ENCODE measurements at places on chromosomes 5 and 9.

GRCh38 chr5:6773342-6774035 lies 60.3 kb downstream of the TENT4A start:
- no peak for DNase-seq

- no peak for DNase-seq
Measured at GRCh38 chr5:128528126-128528525, 9.9 kb downstream of the FBN2 start.

DNA sequence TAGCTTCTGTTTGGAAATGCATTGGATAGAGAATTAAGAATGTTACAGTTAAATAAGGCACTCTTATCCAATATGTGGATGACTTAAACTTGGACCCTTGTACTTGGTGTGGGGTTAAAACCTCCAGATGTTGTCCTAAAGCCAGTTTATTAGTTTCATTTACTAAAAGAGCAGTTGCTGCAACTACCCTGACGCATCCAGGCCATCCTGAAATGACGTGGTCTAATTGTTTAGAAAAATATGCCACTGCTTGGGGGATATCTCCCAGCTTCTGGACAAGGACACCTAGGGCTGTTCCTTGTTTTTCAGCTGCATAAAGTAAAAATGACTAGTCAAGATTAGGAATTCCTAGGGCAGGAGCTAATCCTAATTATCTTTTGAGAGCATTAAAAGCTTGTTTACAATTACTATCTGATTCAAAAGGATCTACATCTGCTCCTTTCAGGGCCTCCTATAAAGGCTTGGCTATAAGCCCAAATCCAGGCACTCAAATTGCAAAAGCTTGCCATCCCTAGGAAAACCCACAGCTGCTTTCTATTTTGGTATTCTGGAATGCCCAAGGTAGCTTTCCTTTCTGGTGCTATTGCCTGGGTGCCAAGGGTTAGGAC lies 45.7 kb upstream of the SLCO4C1 start:
- DNase-seq: no peak

DNA sequence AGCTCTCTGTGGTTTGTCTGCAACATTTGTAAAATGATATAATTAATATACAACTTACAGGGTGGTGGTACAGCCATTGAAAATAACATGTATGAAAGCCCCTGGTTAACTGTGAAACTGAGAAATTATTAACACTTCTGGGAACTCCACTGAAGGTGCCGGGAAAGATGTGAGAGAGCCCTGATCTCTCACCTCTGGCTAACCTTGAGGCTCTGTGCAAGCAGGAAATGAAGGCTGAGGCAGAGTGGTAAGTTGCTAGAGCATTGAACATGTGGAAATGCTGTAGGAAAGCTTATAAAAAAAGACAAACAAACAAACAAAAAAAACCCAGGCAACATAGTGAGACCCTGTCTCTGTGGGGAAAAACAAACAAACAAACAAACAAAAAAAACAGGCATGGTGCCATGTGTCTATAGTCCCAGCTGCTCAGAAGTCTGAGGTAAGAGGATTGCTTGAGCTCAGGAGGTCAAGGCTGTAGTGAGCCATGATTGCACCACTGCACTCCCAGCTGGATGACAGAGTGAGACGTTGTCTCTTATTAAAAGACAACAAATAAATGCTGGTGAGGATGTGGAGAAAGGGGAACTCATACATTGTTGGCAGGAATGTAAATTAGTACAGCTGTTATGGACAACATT lies 7.5 kb downstream of the CATSPER3 start:
- no peak for DNase-seq

GRCh38 chr5:131790550-131790949 lies 6.3 kb downstream of the FNIP1 start:
- DNase-seq: no peak

GRCh38 chr5:122435761-122436160 lies 123.7 kb downstream of the SNCAIP start:
- no peak for DNase-seq

GRCh38 chr5:24042688-24043087 lies 535.3 kb downstream of the PRDM9 start:
- no peak for DNase-seq

DNA sequence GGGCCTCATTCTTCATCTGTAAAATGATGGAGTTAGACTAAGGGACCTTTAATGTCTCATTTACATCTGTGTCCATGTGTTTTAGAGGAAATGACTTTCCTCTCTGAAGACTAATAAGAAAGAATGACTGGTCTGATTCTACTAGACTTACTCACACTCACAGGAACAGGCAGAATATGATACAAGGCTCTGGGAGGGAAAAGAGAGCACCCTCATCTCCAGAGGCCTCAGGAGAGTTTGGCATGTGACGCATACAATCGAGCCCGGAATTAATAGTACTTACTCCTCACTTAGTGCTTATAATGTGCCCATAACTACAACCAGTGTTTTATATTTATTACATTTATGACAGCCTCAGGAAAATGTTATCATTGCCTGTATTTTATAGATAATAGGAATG lies 608.7 kb downstream of the KCTD16 start:
- DNase-seq: no peak

DNA sequence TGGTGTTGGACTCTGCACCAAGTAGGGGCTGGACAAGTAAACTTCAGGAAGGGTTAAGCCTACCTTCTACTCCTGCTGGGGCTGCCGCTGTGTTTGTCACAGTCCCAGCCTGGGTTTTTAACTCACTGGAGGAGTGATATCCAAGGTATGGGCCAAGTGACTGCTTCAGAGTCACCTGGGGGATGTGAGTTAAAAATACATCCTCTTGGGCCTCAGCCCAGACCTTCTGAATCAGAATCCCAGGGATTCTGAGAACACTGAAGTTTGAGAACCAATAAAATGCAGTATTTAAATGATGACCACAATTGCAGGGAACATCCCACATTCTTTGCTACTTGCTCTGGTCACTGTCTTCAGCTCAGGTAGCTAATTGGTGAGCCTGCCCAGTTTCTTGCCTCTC lies 95.1 kb upstream of the DNAH5 start:
- DNase-seq: no peak

DNA sequence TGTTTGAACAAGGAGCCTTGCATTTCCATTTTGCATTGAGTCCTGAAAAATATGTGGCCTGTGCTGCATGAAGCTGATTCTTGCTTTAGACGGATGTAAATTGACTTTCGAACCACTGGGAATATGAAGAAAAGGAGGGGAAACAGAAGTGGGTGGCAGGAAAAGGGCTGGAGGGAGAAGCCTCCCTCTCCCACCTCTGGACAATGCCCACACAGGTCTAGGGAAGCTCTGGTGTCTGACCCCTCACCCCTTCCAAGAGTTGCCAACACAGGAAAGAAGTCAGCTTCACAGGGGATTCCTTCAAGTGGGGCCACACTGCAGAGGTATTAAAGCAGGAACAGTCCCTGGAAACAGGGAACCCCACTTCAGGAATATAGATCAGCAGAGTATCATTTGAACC lies 52.2 kb downstream of the ZNF366 start:
- DNase-seq: no peak

DNA sequence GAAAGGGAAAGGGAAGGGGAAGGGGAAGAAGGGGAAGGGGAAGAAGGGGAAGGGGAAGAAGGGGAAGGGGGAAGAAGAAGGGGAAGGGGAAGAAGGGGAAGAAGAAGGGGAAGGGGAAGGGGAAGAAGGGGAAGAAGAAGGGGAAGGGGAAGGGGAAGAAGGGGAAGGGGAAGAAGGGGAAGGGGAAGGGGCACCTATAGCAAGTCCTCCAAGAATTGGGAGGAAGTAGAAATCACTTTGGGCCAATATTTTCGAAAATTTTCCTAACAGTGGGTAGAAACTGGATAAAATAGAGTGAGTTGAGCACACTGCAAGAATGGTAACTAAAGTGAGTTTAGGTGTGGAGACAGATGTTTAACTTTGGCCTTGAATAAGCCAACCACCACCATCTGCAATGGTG lies 915.3 kb downstream of the DNAH5 start:
- no peak for DNase-seq
